ENCODE measurements at places on chromosomes 7 and 10.
A peak's percentile ranks its signal among the peaks of the same experiment; 100 is the strongest.

GRCh38 chr7:1323178-1324027, 90.7 kb downstream of the UNCX start:
- DNase-seq = no peak

DNA sequence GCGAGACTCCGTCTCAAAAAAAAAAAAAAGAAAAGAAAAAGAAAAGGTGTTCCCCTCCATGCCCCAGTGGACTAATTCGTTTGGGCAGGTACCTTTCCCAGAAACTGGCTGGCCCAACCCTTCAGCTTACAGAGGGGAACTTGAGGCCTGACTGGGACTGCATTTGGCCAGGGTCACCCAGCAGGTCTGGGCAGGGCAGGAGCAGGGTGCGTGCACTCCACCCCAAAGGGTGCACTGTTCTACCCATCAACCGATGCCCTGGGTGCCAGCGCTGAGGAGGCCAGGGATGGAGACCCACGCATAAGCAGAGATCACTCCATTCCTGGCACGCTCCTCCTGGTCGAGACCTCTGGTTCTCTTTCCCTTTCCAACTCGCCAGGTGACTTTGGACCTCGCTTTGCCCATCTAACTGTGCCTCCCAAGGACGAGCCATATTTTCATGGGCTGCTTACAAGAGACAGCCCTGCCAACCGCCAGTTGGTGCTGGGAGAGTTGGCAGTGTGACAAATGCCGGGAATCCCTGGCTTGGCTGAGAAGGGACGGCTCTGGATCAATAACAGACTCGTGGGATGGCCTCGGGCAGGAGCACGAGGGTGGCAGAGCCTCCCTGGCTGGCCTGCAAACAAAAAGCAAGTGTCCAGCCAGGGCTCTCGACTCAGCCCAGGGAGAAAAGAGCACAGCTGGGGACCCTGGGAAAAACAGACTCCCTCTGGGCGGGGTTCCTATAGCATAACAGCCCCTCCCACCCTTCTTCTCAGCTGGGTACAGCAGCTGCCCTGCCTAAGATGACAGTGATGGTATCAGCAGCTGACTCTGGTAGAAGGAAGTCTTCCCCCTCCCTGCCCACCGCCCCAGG, 7.9 kb downstream of the HSPB1 start:
- no peak for DNase-seq

- peak; percentile 52 for DNase-seq
Observed at GRCh38 chr7:36128448-36129047, 24.5 kb upstream of the EEPD1 start.

DNA sequence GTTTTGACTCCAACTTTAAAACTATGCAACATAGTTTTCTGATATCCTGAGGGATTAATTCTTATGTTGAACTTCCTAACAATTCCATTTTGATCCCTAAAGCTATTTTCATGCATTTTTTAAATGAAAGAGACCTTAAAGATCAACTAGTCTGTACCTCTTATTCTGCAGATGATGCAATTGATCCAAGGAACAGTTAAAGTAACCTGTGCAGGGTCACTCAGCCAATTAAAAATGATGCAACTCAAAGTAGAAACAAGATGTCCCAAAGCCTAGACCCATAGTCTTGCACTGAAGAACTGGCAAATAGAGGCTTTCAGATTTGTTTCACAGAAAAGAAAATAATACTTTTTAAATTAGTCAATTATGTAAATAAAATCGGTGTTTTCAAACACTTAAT, 86.3 kb downstream of the IMMP2L start:
- DNase-seq = no peak

DNA sequence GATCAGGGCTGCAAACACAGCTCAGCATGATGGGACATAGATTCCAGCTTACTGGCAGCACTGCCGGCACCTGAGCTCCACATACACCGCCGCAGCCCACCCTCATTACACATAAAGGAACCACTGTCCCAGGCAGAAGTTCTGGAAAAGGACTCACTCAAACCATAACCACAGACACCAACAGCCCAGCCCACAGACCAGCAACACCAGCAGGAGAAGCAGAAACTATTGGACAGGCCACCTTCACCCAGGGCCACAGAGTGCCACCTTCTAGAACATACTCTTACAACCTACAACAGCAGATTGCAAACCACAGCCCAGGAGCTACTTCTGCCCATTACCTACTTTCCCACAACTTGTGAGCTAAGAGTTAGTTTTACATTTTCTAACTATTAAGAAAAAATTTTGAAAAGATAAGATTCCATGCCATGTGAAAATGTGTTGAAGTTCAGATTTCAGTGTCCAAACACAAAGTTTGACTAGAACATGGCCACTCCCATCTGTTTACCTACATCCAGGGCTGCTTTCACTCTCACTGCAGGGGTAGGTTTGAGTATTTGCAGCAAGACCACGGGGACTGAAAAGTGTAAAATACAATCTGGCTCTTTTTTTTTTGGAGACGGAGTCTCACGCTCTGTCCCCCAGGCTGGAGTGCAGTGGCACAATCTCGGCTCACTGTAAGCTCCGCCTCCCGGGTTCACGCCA, 153.0 kb downstream of the TNS3 start:
- no peak for DNase-seq

GRCh38 chr7:106817098-106817497, 48.0 kb upstream of the PIK3CG start:
- no peak for DNase-seq

GRCh38 chr7:6443372-6443941, 4.3 kb downstream of the DAGLB start:
- DNase-seq = peak; percentile 84

- DNase-seq = no peak
Observed at GRCh38 chr10:132247943-132248342, 59.8 kb downstream of the STK32C start.

DNA sequence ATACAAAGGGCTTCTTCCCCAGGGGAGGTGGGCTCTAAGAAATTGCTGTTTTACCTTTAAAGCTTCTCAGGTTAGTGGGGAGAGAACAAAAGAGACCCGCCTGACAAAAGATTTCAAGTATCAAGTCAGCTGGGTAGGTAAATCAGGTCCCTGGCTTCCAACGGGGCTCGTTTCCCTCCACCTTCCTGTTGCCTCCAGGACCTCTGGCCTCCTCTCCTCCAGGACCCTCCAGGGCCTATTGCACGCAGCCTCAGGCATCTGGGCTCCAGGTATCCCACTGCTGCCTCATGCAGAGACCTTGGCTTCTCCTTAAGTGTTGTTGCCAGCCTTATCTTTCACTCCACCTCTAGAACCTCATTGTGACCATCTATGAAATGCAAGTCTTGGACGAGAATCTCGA, 2.9 kb downstream of the BNIP3 start:
- DNase-seq = no peak

- DNase-seq = no peak
Observed at GRCh38 chr7:157268540-157268939, 68.3 kb upstream of the DNAJB6 start.

DNA sequence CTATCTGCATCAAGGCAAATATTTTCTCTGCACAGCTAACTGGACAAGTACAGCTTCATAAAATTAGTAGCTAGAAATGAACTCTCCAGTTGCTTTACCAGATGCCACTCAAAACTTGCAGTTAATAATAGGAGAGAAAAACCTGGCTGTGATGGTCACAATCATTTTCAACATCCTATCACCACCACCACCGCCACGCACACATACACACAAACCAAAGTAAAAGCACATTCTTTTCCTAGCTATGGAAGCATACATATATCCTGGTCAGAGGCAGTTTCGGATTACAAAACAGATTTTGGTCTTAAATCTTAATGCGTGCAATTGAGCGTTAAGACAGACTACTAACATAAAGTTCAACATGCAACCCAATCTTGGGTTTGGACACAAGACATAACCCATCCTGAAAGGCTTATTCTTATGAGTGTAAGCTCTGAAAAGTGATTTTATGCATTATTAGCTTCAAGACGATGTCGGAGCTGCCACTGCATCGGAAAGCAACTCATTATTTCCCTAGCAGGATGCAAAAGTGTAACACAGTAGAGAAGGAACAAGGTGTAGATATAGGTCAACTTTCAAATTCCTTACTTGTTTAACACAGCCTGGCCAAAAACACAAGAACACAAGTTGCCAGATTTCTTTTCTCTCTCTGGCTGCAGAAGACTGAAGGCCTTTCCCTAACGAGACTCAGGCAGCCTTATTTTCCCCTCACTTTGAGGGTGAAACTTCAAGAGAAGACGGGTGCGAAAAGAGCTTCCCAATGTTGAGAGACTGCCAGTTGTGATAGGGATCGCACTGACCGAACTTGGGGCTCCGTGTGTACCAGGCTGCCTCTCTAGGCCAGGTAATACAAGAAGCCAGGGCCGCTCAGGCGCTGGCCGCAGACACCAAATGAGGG, 1.2 kb downstream of the CACUL1 start:
- no peak for DNase-seq

- DNase-seq = no peak
Observed at GRCh38 chr7:52501696-52502095, 533.7 kb upstream of the POM121L12 start.

DNA sequence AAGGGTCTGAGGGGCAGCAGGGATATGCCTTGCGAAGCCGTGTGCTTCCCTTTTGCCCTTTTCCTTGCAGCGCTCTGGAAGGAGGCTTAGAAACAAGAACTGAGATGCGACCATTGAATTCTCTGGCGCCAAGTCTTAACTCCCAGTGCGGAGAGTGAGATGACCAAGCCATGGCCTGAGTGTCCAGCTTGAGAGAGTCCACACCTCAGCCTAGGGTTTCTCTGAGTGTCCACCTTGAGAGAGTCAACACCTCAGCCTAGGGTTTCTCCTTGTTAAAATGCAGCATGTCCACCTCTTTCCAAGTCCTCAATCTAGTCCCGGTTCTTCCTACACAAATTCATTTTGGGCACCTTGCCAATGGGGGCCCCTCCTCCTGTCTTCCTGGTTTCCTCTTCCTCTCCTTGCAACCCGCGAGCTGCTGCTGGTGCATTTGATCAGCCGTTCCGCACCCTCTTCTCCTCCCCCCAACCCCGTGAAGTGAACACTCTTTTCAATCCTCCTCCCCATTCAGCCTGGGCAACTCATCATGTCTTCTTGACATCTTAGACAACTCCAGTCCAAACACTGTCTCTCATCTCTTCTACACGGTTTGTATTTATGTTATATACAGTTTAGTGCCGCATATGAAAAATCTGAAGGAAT, 178.2 kb upstream of the PITRM1 start:
- DNase-seq = no peak

DNA sequence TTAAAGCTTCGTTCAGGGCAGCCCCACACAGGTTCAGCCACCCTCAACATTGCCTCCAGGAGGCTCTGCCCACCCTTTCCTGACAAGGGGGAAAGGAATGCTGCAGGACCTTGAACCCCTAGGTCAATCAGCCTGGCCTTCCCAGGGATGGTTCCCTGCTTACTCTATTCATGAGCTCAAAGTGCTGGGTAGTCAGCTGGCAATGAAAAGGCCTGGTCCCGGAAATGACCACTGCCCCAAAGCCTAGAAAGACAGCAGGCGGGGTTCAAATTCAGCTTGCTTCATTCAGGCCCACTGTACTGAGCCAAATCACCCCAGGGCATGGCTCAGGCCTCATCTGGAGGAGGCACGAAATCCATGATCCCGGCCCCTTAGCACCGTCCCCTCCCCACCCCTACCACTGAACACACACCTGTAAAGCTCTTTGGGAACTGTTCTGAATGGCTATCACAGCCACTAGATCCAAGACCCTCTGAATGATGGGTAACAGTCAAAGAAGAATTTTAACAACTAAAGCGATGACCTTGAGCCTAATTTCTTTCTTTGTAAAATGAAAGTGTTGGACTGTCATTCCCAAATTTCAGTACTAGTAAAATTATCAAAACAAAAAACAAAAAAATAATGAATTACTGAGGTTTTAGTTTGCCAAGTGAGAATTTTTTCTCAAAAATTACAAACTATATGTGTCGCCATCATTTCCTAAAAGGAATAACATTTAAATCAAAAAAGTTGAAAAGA, 1.0 kb downstream of the URGCP start:
- DNase-seq = no peak

DNA sequence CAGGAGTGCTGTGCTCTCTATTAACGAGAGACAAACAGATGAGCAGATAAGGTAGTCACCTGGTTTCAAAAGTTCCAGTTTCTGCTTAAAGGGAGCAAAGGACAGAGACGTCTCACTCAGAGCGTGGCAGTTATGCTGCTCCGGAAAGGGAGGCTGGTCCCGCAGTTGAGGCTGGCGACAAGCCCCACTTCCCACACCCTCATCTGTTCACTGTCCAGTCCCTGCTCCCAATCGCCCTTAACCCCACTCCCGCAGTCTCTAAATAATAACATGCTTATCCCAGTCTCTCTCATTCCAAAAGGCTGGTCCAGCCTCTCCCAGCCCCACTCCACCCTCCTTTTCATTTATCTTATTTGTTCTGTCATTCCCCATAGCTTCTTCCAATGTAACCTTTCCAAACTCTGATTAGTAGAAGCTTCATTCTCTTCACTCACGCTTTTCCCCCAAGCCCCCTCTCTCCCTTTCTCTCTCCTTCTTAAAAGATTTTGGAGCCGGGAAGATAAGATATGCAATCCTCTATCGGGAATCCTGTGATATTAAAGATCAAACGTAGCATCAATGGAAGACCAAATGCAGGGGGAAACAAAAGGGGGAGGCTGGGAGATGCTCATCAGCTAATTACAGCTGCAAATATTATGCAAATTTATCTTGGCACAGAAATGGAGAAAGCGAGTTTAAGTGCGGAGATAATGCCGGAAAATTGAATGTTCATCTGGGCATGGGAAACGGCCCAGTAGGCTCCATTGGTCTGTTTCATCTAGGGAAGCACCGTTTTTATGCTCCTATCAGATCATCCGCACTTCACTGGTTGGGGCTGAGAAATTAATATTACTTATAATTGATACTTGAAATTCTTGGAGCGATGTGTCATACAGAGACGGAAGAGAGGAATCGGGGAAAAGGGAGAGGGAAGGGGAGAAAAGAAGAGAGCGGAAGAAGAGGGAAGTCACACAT, 16.3 kb upstream of the GATA3 start:
- DNase-seq = no peak

GRCh38 chr10:120969219-120969645, 118.1 kb downstream of the WDR11 start:
- no peak for DNase-seq

GRCh38 chr10:20058135-20058534, 241.9 kb downstream of the PLXDC2 start:
- DNase-seq = no peak

DNA sequence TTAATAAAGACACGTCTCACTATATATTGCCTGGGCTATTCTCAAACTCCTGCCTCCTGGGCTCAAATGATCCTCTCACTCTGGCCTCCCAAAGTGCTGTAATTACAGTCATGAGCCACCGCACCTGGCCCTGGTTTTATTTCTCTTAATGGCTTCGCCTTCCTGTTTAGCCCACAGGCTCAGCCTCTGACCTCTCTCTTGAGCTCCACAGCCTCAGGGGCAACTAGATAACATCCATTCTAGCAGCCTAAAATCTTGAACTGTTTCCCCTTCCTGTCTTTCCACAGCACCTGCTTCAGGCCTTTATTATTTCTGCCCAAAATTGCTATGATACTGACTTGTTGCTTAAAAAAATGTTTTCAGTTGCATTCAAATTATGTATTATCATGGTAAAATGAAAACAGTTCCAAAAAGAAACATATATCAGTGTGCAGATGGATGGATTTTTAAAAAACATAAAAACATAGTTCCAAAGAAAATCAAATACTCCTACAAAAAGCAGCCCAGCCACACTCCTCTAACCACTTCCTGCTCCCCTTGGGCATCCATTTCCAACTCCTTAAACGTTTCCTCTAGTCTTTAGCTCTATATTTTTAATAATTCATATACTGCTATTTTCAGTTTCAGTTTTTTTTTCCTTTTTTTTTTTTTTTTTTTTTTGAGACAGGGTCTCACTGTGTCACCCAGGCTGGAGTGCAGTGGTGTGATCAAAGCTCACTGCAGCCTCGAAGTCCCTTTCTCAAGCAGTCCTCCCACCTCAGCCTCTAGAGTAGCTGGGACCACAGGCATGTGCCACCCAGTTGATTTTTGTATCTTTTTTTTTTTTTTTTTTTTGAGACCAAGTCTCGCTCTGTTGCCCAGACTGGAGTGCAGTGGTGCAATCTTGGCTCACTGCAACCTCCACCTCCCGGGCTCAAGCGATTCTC, 5.1 kb upstream of the BAZ1B start:
- DNase-seq = no peak

Data from BJ (cell line).